Activated CD4-positive, alpha-beta T cell treated with anti-CD3 and anti-CD28 coated beads for 4 hours (primary cell): ENCODE measurements at places on chromosomes 3 and 15.

DNA sequence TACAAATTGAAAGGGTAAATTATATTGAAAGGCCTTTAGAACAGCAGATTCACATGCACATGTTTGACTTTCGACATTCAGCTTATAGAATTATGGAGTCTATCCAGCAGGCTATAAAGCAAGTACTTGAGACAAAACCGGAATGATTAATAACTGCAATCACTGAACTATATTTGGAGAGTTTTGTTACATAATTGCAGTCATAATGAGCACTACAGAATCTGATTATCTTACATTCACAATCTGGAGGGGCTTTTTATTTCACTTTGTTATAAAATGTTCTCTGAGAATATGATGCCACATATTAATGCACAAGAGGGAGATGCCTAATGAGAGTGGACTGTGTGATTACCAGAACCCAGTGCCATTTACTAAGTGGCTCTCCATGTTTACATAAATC lies 64.3 kb downstream of the NSUN3 start:
- DNase-seq: no peak

- DNase-seq: no peak
These were observed 29.6 kb upstream of the BHLHE40 start for GRCh38 chr3:4949659-4950058.

DNA sequence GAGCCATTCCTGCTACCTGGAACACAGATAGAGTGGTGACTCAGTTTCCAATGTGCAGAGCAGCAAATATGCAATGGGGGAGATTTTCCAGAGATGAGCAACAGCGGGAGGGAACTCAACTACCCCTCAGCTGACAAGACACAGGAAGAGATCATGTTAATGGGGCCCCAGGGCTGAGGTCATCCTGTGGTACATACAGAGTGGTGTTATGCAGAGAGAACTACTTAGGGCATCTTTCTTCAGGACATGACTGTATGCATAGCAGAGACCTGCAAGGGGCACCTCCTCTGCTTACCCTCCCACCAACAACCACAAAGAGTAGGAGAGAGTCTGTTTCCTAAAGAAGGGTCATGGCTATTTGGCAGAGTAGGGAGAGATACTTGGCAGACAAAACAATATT lies 6.8 kb upstream of the TBC1D5 start:
- DNase-seq: no peak

GRCh38 chr3:128266453-128266852 lies 113.2 kb downstream of the EEFSEC start:
- no peak for DNase-seq

DNA sequence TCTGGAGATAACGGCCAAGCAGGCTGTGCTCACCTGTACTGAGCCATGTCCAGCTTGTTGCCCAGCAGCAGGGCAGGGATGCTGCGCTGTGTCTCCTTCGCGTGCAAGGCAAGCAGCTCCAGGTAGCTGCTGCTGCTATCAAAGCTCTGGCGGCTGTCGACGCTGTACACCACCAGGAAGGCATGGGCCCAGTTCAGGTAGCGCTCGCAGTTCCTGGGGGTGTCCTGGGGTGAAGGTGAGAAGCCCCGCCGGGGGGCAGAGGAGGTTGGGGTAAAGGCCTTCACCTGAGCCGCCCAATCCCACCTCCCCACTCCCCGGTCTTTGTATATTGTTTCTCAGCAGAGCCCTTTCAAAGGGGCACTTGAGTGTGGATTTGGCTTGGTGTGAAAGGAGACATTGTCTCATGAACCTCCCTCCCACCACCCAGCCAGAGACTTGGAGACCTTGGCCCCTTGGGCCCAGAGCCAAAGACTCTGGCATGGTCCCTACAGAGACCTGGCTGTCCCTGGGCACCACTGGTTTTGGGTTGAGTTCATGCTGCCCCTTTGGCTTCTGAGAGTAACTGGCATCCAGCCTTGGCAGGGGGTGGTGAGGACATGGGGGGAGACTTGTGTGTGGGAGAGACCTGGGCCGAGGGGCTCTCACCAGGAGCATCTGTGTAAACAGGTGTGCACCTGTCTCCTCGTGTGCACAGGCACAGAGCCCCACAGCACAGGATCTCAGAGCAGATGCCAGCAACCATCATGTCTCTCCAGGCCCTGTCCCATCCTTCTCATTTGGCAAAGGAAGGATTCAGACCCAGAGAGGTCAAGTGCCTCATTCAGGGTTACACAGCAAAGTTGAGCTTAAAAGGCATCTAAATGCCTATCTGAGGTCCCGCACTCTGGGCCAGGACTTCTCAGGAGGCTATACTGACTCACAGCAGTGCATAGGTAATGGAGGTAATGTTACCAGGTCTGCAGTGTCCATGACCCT lies 9.1 kb downstream of the RASL12 start:
- no peak for DNase-seq

GRCh38 chr15:49273734-49274318 lies 103.8 kb downstream of the GALK2 start:
- no peak for DNase-seq

- no peak for DNase-seq
These were observed 45.9 kb upstream of the SEC61A1 start for GRCh38 chr3:128006061-128007032.

DNA sequence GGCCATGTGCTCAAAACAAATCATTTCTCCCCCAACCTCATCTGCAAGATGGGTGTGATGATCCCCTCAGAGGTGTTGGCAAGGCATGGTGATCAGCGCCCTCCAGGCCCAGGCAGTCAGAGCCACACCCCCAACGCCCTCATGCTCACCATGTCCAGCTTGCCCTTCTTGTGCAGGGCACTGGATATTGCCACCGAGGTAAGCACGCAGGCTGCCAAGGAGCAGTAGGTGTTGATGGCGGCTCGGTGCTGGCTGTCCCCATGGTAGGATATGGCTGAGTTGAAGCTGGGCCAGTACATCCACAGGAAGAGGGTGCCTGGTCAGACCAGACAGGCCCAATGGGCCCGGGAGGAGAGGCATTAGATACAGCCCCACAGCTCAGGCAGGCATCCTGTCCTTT lies 17.2 kb downstream of the RHCG start:
- no peak for DNase-seq

DNA sequence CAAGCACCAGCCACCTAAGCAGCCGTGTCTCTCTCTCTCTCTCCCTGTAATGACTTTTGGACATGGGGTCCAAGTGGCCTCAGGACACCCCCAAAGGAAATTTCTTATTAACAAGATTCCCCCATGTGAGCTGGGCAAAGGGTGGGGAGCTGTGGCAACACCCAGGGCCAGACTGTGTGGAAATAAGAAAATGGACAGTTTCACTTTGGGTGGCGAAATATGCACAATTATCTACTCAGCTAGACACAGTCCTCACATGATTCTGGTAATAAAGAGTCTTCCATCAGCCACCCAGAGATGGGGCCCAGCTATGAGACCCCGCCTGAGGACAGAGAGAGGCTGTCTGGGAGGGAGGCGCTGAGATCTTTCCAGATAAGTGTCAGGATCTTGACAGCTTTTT lies 96.8 kb upstream of the TPM1 start:
- DNase-seq: no peak

DNA sequence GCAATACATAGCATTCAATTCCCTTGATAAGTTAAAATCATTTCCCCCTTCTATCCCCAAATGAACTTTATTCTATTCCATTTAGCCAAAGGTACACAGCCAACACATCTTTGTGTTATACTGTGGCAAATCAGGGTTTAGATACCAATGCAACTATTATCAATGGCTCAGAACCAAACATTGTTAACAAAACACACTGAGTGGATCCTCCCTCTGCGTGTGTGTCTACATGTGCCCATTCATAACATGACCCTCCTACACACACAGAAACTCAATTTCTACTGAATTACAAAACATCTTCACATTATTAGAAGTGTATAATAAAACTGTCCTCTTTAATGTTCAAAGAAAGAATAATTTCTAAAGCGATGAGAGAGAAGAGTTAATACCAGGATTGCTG lies 1.3 kb downstream of the TTBK2 start:
- DNase-seq: no peak

DNA sequence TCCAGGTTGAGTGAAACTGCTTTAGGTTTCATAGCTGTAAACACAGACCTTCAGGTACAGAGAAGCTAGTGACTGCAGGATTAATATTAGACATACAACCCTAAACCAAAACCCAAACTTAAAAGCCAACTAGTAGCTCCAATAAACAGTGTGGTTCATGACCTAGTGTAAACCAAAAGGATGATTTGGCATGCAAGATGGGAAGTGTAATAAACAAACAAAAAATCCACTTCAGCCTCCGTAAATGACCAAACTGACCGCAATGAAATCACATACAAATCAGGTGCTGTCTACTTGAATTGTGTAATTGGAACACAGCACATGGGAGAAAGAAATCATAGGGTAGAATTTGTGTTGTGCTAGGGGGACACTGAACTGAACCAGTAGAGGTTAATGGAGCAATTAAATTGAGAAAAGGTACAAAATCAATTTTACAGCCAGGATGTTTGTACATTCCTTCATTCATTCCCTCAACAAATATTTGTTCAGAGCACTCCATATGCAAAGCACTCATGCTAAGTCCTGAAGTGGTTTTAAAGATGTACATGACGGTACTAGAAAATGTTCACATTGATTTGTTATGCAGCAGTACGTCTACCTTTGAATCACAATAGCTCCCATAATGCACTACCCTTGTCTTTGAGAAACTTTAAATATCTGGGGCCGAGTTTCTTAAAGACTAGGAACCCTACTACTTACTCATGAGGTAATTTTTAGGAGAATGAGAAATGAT lies 21.4 kb upstream of the CHST2 start:
- DNase-seq: no peak
